ENCODE measurements at places on chromosomes 5 and 9.
A peak's percentile ranks its signal among the peaks of the same experiment; 100 is the strongest.

- no peak for DNase-seq
These were observed 7.6 kb downstream of the BASP1 start for GRCh38 chr5:17224858-17225511.

DNA sequence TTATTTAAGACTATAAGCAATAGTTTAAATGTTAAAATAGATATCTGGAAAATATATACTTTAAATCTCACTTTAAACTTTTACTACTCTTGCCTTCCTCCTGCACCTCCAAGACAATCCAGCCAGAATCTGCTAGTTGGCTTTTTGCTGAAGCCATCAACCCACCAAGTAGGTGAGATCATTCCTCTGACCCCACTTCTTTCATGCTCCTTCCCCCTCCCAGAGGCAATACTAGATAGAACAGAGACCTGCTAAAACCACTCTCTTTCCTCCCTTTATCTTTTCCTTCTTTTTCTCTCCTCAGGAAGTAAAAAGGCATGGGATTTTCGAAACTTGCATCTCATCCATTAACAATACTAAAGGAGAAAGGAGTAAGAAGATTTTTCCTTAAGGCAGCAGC is 30.1 kb upstream of the CAMK4 start:
- DNase-seq = no peak

DNA sequence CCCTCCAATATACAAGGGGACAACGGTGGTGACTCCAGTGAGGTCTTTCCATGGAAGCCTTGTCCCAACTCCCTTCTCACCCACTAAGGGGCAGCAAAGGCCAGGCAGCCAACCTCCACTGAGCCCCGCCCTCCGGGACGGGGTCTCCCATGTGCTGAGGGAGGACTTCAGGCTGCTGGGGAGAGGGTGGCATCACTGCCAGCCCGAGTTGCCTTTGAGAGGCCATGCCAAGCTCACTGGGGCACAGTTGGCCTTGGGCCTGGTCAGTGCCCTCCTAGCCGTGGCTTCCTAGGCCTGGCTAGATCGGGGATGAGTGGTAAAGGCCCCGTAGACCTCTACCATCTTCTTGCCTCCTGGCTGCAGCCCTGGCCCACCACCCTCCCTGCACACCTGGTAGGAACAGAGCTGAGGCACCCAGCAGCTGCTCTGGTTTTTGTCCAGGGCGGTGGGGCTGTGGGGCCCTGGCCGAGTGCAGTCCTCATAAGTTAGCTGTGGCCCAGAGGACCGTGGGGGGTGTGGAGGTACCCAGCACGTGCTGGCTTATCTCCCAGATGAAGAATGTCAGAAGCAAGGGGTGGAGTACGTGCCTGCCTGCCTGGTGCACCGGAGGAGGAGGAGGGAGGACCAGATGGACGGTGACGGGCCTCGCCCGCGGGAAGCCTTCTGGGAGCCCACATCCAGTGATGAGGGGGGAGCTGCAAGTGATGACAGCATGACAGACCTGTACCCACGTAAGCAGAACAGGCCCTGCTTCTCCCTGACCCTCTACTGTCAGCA is 3.2 kb downstream of the SURF2 start:
- DNase-seq = no peak

- no peak for DNase-seq
These were observed 137.1 kb upstream of the TMEM161B start for GRCh38 chr5:88405783-88406182.

GRCh38 chr9:32136700-32137339 is 247.6 kb upstream of the ACO1 start:
- no peak for DNase-seq

GRCh38 chr5:89016741-89017303 is 133.8 kb upstream of the MEF2C start:
- no peak for DNase-seq

GRCh38 chr9:128254855-128255759 is 20.7 kb downstream of the GOLGA2 start:
- peak; percentile 49 for DNase-seq

- DNase-seq = no peak
These were observed 26.0 kb downstream of the ELL2 start for GRCh38 chr5:95935553-95936100.

- no peak for DNase-seq
These were observed 671.1 kb downstream of the TAF11L14 start for GRCh38 chr5:18305288-18305924.

DNA sequence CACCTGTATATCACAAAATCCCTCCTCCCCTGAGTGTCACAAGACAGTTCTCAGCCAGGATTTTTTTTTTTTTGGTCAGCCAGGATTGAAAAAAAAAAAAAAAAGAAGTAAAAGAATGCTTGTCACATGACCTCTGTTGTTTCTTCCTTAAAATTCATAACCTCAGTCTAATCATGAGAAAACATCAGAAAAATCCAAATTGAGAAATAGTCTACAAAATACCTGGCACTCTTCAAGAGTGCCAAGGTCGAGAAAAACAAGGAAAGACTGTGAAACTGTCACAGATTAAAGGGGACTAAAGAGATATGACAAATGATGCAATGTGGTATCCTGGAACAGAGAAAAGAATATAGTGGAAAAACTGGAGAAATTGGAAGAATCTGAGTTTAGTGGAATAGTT is 58.5 kb upstream of the SUB1 start:
- DNase-seq = no peak

DNA sequence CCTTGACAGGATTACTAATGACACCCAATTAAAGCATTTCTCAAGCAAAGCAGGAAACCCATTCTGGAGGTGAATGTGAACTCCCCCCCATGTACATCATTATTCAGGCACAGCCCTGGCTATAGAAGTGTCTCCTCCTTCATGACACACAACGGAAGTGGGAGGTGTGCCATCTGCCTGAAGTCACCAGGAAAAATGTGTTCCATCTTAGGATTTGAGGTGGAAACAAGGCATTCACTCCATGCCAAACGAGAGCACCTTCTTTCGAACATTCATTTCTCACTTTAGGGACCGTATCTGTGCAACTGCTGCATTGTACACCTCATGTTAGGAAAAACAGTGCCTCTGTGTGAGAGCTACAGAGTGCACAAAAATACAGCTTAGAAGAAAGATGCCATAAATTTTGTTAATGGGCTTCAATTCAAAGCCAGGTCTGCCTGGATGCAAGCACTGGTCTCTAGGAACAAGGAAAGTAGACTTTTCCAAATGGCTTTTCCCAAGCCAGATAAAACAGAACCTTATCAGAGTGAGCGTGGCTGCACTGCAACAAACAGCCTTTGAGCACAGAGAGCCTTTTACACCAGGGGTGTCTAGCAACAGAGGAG is 19.4 kb downstream of the GOLM1 start:
- no peak for DNase-seq

- no peak for DNase-seq
These were observed 2.8 kb upstream of the WWC1 start for GRCh38 chr5:168288349-168289245.

- DNase-seq = no peak
These were observed 42.1 kb downstream of the LOX start for GRCh38 chr5:122035913-122036312.

- no peak for DNase-seq
These were observed 41.6 kb downstream of the FAM81B start for GRCh38 chr5:95432779-95433178.

DNA sequence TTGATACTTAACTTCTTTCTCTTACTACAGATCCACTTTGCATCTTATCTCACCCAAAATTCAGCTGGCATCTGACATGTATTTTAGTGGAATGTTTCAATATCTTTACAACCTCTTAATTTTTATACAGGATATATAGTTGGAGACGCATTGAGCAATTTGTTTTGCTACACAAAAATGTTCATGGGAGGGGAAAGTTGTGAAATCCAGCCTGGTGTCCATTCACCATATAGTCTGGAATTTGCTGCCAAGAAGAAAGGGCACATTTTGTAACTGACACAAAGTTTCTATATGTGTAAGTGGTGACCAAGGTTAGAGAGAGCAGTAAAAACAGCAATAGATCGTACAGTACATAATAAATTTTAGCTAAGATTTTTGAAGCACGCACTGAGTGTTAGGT is 14.0 kb upstream of the CHD1 start:
- DNase-seq = no peak

DNA sequence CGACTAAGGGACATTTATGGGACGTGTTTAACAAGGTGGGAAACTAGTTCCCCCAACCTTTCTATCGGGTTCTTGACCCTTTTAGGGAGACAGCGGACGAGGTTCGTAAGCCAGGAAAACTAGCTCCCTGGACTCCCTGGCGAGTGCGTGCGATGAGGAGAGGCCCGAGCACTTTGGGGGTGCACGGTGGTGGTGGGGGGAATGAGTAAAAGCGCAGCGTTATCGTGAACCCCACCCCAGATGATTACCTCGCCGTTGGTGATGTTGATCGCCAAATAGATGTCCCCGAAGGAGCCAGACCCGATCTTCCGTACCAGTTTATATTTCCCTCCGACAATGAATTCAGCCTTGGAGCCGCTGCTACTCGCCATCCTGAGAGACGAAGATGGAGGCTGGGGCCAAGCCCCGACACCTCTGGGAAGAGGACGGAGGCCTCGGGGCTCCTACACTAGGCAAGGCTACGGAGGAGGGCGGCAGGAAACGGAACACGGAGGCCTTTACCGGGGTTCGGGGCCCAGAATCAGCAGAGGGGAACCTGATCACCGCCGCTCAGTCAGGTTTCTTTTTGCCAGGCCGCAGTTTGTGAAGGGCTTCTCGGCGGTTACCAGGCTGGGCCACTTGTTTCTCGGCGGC is 529 bp downstream of the CSNK1A1 start:
- peak; percentile 5 for DNase-seq

- DNase-seq = no peak
These were observed 36.7 kb upstream of the SLC2A8 start for GRCh38 chr9:127360250-127360649.

GRCh38 chr5:135272311-135272805 is 126.7 kb downstream of the MACROH2A1 start:
- no peak for DNase-seq

DNA sequence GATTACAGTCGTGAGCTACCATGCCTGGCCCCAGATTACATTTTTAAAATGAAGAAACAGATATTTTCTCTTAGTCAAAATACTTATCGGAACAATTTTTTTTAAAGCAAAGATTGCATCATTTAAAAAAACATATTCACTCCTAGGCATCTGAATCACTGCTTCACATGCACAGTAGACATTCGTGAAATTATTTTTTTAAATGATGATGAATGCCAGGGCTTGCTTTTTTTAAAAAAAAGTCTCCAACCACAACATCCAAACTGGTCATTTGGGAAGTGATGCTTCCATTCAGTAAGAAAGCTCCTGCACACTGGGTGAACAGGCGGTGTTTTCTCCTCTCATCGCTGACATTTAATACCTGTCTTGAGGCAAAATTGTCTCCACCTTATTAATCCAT is 223.0 kb upstream of the DMRT1 start:
- DNase-seq = no peak

GRCh38 chr5:10532421-10532820 is 31.4 kb upstream of the ANKRD33B start:
- no peak for DNase-seq

DNA sequence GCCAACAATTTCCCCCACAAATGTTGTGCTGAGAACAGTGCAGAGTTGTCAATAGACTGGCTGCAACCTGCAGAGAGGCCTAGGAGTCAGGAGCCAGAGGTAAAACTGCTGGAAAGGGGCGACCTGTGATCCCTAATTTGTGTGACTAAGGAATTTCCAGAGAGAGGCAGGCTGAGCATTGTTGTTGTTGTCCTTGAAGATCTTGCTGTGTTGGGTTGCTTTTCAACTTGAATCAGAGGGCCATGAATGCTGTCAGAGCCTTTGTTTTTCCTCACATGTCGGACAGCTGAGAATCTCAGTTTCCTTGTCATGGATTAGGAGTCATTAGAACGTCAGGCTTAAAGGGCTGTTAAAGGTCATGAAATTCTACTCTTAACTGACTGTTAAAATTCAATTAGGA is 134.6 kb upstream of the ASTN2 start:
- no peak for DNase-seq

DNA sequence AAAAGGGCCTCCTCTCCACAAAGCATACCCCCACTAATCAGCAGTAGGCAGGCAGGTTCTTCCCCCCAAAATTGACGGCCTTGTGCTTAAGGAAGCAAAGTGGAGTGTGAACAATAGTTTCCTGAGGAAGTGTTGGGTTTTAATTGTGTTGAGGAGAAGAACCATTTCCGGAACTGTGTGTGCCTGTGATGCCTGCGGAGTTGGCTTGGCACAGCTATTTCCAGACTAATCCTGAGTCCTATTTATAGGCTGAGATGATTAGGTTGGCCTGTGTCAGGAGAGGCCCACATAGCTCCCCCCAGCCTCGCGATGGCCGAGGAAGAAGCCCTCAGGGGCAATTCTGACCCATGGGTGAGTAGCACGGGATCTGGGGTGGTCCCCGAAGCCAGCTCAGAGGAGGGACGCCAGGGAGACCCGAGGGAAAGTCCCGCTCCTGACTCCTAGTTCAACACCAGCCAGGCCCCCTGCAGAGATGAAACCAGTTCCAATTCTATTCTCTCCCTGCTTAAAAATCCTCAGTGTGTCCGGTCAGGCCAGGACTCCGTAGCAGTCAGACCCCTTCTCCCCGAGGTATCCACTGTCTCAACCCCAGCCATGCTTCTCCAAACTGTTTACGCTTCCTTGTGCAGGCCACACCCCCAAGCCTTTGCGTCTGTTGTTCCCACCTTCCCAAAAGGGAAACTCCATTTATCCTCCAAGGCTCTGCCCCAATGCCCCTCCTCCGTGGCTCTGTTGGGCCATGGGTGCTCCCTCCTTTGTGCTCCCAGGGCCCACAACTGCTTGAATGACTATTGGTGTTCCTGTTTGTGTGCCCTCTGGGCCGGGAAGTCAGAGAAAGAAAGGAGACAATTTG is 18.1 kb downstream of the GSN start:
- no peak for DNase-seq

GRCh38 chr5:172223901-172224873 is 30.2 kb downstream of the EFCAB9 start:
- no peak for DNase-seq

DNA sequence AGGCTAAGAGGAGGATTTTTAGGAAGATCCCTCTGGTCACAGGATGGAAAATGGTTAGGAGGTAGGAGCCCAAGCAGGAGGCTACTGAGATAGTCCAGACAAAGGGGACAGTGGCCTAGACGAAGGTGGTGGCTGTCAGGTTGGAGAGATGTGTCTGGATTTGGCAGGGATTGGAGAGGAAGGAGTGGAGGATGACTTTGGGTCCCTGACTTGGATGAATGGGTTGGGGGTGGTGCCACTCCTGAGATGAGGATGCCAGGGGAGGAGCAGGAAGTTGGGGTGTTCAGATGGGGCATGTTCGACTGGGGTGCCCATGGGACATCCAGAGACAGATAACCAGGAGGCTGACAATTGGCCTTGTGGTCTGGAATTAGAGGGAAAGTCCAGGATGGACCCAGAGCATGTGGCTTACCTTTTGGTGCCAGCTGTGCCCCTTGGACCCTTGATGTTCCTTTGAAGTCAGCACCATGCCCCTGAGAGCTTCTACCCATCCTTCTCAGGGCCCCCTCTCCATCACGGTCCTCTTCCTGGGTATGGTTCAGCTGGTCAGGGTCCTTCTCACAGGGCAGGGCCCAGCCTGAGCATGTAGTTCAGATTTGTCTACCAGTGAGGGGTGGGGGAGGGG is 15.1 kb upstream of the IGFBPL1 start:
- no peak for DNase-seq

DNA sequence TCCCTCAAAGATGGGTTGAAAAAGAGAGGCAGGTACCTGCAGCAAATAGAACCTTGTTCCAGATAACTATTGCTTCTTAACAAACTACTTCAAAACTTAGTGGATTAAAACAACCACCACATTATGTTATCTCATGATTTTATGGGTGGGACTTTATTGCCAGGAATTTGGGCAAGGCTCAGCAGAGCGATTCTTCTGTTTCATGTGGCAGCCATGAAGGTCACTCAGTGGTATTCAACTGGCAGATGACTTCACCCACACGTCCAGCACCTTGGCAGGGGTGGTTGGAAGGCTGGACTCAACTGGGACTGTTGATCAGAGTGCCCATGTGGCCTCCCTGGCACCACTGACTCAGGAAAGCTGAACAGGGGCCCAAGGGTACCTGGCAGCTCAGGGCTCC is 112.0 kb downstream of the HSD17B3 start:
- DNase-seq = no peak

Measured in effector memory CD8-positive, alpha-beta T cell (primary cell).